Hematopoietic multipotent progenitor cell treated with erythropoietin and hydrocortisone succinate and interleukin-3 and kit ligand, for 8 days (in vitro differentiated cells): ENCODE measurements at places on chromosomes 2 and 18.

DNA sequence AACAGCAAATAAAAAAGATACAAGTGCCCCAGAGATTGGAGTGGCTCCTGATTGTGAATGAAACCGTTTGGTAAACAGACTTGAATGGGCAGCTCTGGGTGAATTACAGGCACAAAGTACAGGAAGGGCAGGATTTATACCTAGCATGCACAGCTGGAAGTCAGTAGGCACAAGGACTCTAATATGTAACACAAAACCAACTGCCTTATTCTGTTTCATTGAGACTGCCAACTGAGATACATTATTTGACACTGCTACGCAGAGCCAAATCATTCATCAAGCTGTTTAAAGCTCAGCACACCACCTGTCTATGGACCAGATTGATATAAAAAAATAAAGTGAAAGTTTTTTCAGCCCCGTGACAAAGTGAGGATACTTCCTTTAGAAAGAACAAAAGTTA is 541.2 kb downstream of the NUP35 start:
- DNase-seq: no peak

- no peak for DNase-seq
Measured at GRCh38 chr2:238596571-238597551, 170.1 kb downstream of the ASB1 start.

GRCh38 chr2:213224366-213224765 is 59.9 kb upstream of the SPAG16 start:
- DNase-seq: no peak

DNA sequence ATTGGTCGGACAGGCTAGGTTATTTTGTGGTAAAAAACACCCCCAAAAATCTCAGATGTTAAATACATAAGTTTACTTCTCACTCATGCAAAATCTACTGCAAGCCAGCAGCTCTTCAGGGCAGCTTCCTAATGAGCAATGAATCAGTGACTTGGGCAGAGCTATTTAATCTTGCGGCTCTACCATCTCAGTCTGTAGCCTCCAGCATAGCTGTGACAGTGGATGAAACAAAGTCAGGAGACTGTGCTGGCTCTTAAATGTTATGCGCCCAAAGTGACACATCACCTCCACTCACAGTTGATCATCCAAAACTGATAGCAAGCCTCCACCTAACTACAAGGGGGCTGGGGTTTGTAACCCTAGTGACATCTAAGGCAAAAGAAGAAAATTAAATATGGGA is 571.9 kb downstream of the METTL4 start:
- DNase-seq: no peak

DNA sequence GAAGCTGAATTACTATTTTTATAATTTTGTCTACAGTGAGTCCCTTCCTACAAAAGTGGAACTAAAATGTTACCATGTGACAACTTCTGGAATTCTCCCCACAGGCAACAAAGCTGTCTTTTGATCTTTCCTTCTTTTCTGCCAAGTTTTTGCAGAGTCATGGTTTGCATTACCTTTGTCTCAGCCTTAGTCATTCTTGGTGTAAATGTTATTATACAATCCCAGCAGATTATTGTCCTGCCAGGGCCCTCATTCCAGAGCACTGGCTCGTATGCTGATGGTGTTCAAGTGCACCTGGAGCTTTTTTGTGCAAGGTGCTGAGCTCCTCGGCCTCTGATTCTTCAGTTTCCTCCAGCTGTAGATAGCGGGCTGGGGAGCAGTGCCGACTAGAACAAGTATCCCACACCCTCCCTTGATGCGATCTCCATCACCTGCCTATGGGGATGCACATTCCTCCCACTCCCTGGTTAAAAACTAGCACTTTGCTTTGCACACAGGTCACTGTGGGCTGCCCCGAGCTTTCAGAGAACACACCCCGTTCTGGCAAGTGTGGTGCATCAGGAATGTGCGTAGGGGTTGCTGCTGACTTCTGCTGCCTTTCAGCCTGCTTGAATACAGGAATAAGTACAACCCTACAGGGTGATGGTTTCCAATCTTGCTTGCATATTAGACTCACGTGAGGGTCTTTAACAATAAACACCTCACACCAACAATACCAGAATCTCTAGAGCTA is 263.6 kb downstream of the RNF144A start:
- DNase-seq: no peak

DNA sequence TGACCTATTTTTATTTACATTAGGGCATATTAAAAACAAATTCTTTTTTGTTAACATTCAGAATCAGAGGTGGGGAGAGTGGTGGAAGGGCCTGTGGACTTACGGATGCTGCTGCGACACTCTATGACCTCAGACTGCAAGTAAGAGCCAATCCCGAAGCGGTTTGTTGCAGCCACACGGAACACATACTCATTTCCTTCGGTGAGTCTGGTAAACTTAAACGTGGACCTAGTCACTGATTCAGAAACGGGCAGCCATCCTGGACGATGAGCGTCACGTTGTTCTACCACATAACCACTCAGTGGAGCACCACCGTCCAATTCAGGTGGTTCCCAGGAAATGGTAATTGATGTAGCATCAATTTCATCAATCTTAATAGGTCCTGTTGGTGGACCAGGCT is 61.9 kb downstream of the PLEKHA3 start:
- no peak for DNase-seq
